ENCODE measurements at places on chromosomes 5 and 9.

GRCh38 chr5:71576241-71576640, 10.9 kb upstream of the MCCC2 start:
- no peak for DNase-seq

- no peak for DNase-seq
Observed at GRCh38 chr5:157159209-157159751, 6.8 kb downstream of the GARIN3 start.

DNA sequence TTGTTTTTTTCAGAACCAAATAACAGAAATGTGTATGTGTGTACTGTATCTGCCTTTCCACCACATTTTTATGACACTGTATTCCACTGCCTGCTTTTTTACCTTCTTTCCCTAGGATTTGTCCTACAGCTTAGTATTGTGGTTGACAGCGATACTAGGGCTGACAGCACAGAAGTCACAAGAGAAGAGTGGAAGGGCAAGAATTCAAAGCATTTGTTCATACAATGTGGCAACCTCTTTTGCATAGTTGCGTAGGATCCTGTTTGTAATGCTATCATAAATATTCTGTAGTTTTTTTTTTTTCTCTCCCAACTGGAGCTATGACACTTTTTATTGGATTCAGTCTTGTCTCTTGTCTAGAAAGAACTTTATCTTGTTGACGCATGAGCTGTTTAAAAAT, 5.6 kb upstream of the BNIP1 start:
- DNase-seq = no peak

DNA sequence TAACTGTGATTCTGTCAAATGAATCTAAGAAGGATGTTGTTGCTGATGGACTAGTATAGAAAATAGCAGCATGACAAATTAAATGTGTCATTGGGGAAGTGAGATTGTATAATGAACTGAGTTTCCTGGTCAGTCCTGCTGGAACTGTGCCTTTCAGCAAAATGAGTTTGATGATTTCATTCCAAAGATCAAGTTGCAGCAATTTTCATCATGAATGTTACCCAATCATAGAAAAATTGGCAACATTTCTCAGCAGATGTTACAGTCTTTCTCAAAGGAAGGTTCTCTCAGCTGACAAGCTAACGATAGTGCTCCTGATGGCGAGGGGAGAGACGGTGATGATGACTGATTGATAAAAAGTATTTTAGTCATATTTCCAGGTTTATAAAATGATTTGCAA, 10.7 kb downstream of the PCDHAC2 start:
- no peak for DNase-seq

DNA sequence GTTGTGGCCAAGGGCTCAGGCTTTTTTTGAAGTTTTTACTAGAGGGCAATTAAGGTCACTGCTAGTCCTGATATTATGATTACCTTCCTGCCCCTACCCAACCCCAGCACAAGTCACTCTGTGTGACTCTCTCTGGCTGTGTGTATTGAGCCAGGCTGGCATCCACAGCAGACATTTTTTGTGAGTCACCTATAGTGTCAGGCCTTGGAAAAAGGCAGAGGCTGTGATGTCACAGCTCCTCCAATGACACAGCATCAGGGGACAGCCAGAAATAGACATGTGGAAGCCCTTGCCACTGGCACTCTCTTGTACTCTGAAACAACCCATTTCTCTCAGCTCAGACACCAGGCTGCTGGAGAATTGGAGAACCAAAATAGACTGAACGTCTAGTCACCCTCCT, 145.4 kb downstream of the NMUR2 start:
- no peak for DNase-seq

GRCh38 chr9:127530206-127530941, 79.1 kb downstream of the LRSAM1 start:
- DNase-seq = no peak

GRCh38 chr9:105296877-105297287, 52.4 kb downstream of the SLC44A1 start:
- DNase-seq = no peak

GRCh38 chr5:158126442-158127405, 267.8 kb upstream of the CLINT1 start:
- no peak for DNase-seq

- DNase-seq = no peak
Observed at GRCh38 chr5:26329562-26330189, 708.7 kb downstream of the CDH9 start.

GRCh38 chr5:138696501-138696900, 56.7 kb upstream of the CTNNA1 start:
- DNase-seq = no peak

GRCh38 chr5:171714261-171714660, 71.4 kb upstream of the SMIM23 start:
- no peak for DNase-seq

DNA sequence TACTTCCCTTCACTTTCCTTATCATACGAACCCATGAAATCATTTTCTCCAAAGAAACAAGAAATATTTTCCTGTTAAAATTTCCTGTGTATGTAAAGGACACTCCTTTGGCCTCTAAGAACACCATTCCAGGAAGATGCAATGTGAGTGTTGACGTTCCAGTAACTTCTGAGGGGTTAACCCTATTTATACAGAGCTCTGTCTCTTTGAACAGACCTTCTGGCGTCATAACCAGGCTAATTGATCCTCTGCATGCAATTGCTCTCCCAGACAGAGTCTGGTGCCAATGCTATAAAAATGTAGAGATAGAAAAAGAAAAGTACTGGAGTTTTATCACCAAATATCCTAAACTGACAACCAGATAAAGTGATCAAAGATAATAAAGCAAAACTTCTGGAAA, 218.5 kb downstream of the TLE1 start:
- DNase-seq = no peak

- no peak for DNase-seq
Observed at GRCh38 chr5:90682278-90682677, 123.7 kb downstream of the ADGRV1 start.

- no peak for DNase-seq
Observed at GRCh38 chr5:32600054-32600622, 14.8 kb downstream of the SUB1 start.

DNA sequence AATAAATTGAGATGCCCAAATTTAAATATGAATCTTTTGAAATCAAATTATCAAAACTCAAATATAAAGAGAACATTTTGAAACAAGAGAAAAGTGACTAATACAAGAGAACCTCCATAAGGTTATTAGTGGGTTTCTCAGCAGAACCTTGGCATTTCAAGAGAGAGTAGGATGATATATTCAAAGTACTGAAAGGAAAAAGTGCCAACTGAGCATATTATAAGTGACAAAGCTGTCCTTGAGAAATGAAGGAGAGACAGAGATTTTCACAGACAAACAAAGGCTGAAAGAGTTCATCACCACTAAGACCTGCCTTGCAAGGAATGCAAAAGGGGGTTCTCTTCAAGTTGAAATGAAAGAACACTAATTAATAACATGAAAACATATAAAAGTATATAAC, 366.0 kb downstream of the HINT1 start:
- DNase-seq = no peak

DNA sequence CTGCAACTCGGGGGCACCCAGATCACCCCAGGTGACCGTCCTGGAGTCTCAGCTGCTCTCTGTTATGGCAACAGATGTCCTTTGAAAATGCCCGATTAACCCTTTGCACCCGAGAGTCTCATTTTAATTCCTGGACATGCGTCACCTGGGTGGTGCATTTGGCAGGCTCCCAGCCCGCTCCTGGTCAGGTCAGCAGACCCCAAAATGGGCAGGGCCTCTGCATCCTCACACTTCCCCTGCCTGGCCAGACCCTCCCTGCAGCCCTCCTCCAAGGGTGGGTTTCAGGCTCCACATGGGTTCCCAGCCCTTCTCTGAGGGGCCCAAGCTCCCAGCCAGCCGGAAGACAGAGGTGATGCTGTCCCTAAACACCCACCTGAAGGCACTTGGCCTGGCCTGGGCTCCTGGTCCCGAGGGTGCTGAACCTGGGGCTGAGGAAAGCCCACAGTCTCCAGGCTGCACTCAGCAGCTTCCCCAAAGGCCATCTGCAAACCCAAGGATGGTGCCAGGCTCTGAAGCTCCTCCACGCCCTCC, 69.4 kb downstream of the PSMB7 start:
- DNase-seq = no peak

DNA sequence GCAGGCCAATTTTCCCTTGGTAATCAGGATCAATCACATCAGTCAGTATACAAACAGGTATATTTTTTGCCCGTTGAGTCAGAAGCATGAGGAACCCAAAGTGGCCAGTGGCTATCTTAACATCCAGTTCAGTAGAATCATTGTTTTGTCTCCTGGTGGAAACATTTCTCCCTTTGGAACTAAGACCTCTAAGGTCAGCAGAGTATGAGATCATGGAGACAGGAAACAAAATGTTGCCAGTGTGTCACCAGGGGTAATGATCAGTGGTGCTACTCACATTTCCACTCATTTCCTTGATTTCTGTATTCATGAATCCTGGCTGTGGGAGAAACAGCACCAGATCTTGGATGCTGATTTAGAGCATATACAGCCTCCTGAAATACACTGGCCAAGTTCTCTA, 553.0 kb downstream of the CSNK1G3 start:
- no peak for DNase-seq
